ENCODE measurements at places on chromosomes 3 and 15.

GRCh38 chr3:168574455-168575158, 478.9 kb upstream of the GOLIM4 start:
- DNase-seq: no peak

DNA sequence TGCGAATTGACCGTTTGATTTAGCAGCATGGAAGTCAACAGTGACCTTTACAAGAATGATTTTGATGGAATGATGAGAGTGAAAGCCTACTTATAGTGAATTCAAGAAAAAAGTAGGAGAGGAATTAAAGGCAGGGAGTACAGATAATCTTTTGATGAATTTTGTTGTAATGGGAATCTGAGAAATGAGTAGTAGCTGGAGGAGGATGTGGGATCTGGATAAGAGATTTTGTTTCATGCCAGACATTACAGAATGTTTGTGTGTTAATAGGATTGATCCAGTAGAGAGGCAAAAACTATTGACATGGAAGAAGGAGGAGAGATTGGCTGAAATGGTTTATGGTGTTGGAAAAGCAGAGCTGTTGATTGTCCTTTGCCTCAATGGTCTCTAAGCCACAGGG, 17.4 kb upstream of the ZNF609 start:
- no peak for DNase-seq

GRCh38 chr15:80773122-80773551, 6.0 kb upstream of the CEMIP start:
- DNase-seq: no peak

GRCh38 chr3:67286586-67286985, 288.5 kb downstream of the KBTBD8 start:
- DNase-seq: no peak

- DNase-seq: no peak
Measured at GRCh38 chr3:14133188-14133800, 8.4 kb downstream of the TMEM43 start.

DNA sequence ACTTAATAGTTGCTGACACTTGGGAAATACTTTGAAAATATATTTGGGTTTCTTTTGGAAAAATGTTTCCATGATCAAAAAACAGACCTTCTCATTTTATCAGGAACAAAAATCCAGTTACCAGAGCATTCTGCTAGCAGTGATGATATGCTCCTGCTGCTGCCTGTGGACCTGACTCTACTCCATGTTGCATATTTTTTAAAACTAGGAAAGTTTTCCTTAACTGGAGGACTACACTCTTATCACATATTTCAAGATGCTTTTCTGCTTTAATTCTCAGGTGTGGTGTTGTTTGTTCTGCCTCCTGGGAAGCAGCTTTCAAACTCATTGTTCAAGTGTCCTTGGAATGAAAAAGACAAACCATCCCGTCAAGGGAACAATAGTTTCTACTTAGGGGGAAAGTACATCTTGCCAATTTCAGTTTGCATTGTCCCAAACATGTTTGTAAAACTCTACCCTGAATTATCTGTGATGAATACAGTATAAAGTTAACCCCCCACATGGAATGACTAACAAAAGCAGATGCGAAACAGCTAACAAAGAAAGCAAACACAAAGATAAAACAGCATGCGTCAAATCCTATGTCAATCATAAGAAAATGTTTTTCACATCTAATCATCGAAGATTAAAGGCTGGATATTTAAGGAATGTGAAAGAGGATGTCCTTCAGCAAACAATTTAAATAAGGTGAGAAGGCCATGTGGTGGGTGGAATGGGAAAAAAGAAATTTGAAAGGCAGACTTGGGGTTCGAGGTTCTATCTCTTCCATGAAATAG, 40.1 kb upstream of the PSMD6 start:
- DNase-seq: no peak

GRCh38 chr15:92907229-92907628, 7.1 kb downstream of the CHD2 start:
- no peak for DNase-seq

DNA sequence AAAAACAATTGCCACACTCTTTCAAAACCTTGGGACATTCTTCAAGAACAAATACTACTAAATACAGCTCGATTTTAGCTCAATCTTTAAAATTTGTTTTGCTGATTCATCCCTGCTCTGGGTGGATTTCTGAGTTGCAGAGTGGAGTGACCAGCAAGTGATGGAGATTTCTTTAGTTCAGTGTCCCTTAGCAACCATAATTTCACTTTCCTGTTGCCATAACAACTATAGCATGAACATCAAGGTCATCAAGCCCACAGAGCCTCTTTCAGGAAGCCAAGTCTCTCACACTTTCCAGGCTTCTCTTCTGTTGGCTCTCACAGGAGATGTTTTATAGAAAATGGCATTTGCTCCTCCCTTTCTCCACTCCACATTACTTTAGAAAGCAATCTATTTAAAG, 597.2 kb upstream of the ADAMTS9 start:
- DNase-seq: no peak

GRCh38 chr3:149843502-149843901, 30.5 kb downstream of the RNF13 start:
- DNase-seq: no peak

GRCh38 chr15:48084759-48085590, 35.8 kb upstream of the SLC24A5 start:
- peak; percentile 45 for DNase-seq

DNA sequence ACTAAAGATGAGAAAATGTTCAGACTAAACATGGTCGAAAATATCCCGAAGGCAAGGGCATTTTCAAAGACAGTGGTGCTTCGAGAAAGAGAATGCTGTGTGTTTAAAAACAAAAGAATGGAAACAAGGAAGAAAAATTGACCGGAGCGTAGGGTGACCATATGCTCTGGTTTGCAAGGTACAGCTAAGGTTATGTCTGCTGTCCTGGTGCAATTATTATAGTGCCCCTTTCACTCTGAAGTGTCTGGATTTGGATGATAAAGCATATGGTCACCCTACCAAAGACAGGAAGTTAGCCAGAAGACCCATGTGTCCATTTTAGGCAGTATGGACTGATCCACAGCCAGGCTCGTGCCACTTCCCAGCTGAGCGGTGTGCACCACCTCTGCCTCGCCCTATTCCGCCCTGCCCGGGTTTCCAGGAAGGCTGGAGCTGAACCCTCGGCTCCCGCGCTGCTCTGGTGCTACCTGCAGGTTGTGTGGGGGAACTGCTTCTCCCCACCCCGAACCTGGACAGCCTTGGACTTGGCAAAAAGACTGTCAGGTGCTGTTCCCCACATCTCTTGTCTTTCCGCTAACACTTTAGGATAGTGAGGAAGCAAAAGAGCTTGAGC, 25.2 kb downstream of the GOLGA6D start:
- peak; percentile 59 for DNase-seq

GRCh38 chr15:44102675-44103254, 92.3 kb downstream of the FRMD5 start:
- no peak for DNase-seq

GRCh38 chr3:98272126-98272525, 8.1 kb downstream of the OR5H6 start:
- no peak for DNase-seq

DNA sequence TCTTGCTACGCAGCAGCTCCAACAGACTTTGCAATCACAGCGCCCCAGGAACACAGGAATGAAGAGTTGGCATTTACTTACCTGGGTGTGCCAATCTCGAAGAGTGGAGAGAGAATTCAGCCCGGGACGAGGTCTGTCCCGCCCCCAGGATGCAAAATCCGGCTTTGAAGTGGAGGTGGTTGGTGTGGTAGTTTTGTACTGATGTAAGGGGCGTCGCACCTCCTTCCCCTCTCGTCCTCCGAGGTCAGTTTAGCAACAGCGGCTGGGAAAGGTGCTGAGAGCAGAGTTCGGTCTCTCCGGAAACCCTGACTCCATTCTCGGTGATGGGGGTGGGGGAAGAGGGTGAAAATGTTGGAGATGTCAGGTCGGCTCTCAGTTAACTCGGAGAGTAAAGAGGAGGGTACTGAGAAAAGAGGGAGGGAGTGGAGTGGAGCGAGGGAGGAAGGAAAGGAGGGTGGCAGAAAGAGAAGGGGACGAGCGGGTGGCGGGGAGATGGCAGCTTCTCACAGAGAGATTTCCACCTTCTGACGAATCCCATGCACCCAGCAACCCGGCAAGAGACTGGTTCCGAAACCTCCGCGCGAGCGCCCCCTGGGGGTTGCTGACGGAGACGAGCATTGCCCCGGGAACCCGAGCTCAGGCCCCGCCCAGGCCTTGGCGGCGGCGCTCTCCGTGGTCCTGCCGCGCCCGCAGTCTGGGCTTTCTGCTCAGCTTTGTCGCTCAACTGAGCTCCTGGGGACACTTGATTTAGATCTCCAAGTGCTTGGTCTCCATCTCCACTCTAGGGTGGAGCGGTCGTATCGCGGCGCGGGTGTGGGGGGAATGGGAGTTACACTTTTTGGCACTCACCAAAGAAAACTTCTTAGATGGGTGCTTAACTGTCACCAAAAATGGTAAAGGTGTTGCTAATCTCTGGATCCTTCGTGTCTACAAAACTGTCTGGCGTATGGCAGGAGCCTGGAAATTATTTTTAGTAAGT, at the start of gene CPNE4:
Gene CPNE4 (minus strand): TSS at position 529 of the 979 bp plus-strand sequence.
- DNase-seq: no peak
